ENCODE measurements at places on chromosomes 2 and 18.

DNA sequence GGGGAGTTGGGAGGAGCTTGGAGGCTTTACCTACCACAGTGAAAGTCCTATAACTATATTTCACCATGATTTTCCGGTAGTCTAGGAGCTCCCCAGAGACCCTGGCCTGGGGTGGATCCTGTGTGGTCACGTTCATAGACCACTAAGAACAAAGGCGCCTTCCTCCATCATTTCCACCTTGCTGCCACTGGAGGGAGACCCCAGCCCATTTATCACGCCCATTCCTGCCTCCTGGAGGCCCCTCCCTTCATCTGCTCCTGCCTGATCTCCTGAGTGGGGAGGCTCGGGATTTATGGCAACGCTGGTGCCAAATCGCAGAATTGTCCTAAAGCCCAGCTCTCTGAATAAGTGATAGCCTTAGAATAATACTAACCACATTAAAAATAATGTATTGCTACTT lies 507.6 kb upstream of the SPHKAP start:
- no peak for DNase-seq

- no peak for DNase-seq
These were observed 363.0 kb downstream of the PLCL1 start for GRCh38 chr2:198167346-198167745.

DNA sequence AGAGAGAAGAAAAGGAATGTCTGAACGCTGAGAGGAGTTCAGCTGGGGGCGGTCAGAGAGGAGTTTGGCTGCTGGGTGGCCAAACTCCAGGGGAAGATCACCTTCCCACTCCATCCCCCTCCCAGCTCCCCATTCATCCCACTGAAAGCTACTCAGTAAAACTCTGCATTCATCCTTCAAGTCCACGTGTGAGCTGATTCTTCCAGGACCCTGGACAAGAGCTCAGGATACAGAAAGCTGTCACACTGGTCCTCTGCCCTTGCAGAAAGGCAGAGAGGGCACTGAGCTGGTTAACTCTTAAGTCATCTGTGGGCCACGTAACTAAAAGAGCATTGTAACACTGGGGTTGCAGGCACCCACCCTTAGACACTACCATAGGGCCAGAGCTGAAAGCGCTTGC lies 132.1 kb upstream of the ARL4C start:
- DNase-seq, result no peak

- no peak for DNase-seq
These were observed 339.8 kb downstream of the CYP26B1 start for GRCh38 chr2:71807581-71808451.

GRCh38 chr2:196821195-196821594 lies 12.0 kb upstream of the C2orf66 start:
- no peak for DNase-seq

GRCh38 chr2:43724728-43725526 lies 48.7 kb upstream of the C1GALT1C1L start:
- DNase-seq, result no peak

DNA sequence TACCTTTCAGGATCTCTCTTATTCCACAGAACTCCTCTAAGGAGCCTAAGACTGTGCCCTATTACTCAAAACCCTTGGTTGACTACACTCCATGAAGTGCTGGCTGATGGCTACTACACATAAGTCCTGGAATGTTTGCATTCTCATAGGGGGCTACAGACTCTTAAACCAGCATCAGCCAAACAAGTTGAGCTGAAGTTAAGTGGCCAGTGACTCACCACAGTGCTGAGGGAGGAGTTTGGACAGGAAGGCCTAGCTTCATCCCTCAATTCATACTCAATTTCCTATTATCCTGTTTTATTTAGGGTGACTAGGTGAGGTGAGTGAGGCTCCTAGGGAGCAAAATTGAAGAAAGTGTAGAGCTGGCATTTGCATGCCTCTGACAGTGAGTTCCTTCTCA lies 246.7 kb downstream of the SMAD2 start:
- no peak for DNase-seq

- DNase-seq, result no peak
These were observed 518.1 kb downstream of the DCDC2C start for GRCh38 chr2:4221434-4221833.

- DNase-seq, result no peak
These were observed 244.0 kb downstream of the ARL6IP6 start for GRCh38 chr2:152962446-152962845.

- peak; percentile 1 for DNase-seq
These were observed 101.1 kb upstream of the RAB12 start for GRCh38 chr18:8507915-8508705.

DNA sequence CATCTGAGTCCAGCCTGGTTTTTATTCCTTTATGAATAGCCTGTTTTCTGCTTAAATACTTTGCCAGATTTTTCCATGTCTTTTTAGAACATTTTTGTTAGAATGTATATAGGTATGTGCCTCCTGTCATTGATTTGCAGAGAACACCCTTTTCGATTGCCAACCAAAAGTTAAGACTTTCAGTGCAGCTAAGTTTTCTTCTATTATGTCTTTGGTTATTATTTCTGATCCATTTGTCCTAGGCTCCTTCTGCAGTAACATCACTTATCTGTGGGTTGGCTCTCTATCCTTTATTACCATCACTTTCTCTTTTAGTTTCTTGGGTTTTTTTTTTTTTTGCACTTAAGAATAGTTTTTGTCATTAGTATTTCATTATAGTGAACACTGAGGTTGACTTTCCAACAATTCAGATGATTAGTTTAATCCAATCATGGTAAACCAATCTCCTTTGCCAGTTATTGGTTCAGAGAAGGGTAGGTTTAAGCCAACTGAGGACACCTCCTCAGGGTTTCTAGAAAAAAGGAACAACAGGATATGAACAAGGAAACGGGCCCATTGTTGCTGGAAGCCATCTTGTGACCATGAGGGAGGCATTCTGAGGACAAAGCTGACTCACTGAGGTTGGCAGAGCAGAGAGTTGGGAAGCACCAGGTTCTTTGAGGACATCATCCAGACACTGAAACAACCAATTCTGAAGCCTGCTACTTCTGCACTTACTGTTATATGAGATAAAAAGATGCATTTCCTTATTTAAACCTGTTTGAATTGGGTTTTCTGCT lies 37.9 kb upstream of the GBX2 start:
- DNase-seq, result no peak

DNA sequence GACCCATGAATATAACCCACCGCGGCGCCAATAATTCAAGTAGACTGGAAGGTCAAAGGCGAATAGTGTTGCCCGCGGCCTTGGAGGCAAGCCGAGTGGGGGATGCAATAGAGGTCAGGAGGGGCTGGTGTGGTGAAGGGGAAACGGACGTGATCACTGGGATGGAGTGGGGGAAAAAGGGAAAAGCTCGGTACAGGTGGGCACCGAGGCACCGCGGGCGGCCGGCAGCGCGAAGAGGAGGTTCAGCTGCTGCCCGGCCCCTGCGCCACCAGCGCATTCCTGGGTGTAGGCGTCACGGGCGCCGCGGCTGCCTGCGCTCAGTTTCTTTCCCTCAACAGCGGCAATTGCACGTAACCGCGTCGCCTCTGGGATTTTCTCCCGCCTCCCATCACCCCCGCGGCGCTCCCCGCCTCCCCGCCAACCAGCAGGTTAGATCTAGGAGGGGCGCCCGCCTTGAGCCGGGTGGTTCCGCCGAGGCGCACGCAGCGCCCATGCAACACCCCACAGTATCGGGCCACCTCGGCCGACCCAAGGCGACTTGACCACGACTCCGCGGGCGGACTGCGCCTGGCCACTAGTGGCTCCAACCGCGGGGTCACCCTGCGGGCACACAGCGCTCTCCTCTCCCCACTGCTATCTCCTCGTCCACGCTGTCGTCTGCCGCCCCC lies 1.5 kb downstream of the RND3 start:
- DNase-seq, result no peak

DNA sequence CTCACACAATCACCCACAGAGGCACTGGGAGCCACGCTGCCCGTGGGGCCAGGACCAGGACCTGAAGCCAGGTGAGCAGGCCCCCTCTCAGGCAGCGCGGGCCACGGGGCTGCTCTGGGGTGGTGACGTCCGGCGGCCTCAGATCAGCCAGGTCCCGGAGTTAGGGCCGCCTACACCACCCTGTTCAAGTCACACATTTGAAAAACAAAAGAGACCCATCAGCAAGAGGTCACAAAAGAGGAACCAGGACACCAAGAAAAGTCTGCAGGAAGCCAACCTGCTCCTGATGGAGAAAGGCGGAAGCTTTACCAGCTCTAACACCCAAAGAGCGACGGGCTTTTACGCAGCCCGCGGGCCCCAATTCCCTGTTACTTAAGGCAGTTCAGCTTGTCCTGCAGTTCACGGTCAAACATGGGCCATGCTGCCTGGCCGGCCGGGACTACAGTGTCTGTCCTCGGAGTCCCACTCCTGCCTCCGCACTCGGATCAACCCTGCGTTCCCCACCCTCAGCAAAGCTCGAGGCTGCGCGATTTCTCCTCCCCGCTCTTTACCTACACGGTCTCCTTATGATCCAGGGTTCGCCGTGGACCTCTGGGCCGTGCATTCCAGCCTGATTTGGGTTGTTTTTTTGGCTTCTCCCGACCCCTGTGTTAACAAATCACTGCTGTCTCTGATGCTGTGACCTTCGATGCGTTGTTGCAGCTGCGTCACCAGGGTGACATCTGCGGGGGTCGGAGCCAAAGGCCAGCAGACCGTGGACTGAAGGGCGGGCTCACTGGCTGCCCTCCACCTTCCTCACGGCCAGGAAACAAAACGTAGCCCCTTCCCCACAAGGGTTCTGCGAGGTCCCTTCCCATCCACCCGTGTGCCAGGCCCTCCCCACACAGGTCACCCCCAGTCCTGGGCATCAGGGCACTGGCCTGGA lies 31.0 kb downstream of the SNORC start:
- no peak for DNase-seq

- no peak for DNase-seq
These were observed 107.2 kb downstream of the GALNT1 start for GRCh38 chr18:35688757-35689156.

GRCh38 chr2:2561346-2562095 lies 230.4 kb upstream of the MYT1L start:
- no peak for DNase-seq

GRCh38 chr18:60448487-60449267 lies 76.1 kb upstream of the MC4R start:
- no peak for DNase-seq

DNA sequence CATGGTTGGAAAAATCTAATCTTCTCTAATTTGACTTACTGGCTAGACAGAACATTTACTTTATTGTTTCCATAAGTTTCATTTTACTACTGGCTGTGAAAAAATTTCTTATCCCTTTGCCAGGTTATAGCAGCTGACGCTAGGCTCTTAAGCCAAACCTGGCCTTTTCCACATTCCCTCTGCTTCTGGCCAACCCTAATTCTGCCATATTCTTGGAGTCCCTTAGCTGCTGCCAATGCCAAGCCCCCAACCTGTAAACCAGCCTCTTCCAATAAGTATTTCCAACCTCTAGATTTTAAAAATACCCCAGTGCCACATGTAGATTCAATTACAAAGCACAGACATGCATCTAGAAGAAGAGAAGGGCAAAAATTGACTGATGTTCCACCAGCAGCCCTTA lies 452.3 kb upstream of the MEX3C start:
- DNase-seq, result no peak

DNA sequence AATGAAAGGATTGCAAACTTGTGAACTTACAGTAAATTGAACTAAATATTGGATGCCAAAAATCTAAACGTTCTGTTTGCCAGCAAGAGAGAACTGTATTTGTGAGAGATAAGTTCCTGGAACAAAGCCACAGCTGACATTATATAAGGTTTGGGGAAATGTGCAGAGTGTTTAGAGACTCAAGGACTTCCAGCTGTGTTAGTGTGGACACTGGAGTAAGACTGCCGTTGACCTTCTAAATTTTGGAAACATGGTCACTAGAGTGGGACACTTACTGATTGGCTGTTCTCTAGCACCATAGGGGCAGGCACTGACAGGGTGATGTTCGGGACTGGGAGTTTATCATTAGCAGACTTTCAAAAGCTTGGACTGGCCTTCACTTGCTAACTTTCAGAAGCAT lies 40.5 kb downstream of the SCN9A start:
- no peak for DNase-seq

GRCh38 chr2:226771067-226771466 lies 28.6 kb downstream of the IRS1 start:
- DNase-seq, result no peak

GRCh38 chr2:205471776-205472175 lies 210.5 kb upstream of the NRP2 start:
- no peak for DNase-seq

GRCh38 chr2:42864641-42865280 lies 72.4 kb upstream of the HAAO start:
- DNase-seq, result no peak

DNA sequence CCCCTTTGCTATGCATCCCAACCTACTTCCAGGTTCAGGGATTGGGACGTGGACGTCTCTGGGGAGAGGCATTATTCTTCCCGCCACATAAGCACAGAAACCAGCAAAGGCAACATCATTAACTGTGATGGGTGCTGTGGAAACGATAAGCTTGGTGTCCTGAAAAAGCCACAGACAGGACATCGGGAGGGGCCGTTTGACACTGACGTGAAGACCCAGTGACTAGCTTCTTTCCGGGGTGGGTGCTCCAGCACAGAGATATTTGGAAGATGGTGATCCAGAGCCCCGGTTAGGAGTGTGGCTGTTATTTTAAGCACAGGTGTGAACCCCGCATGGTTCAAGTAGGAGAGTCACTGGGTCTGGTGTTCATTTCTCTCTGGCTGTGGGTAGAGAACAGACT lies 163.8 kb upstream of the HDAC4 start:
- no peak for DNase-seq

All from AG09319 (cell line).